NCI-H187 (cell line): ENCODE measurements at places on chromosomes 2 and 18.

GRCh38 chr2:159959136-159959535 lies 103.3 kb downstream of the PLA2R1 start:
- no peak for DNase-seq

- DNase-seq: no peak
Measured at GRCh38 chr2:25418944-25419677, 77.4 kb upstream of the DNMT3A start.

- DNase-seq: no peak
Measured at GRCh38 chr18:60147323-60147722, 225.3 kb downstream of the MC4R start.

GRCh38 chr2:226788881-226789490 lies 10.6 kb downstream of the IRS1 start:
- DNase-seq: no peak

GRCh38 chr2:189698020-189698887 lies 23.8 kb downstream of the ANKAR start:
- DNase-seq: no peak
